Stimulated activated CD4-positive, alpha-beta T cell treated with anti-CD3 and anti-CD28 coated beads, TNF-alpha, amount 100 ng/mL, for 24 hours (primary cell): ENCODE measurements at places on chromosomes 2 and 18.

DNA sequence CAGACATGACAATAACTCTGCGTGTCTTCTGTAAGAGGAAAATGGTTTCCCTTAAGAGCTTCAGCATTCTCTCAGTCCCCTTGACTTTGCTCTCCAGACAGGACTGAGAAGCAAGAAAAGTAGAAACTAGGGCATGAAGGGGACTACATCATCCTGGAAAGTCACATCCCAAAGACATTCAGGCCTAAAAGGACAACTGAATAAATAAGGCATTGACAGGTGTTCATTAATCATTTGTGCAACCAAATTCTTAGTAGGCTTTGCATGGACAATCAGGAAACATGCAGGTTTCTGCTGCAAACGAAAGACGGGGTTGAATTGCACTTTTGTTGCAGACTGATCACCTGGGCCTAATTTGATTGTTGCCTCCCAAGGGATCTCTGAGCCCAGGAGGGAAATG lies 1.2 kb upstream of the SGPP2 start:
- no peak for DNase-seq

DNA sequence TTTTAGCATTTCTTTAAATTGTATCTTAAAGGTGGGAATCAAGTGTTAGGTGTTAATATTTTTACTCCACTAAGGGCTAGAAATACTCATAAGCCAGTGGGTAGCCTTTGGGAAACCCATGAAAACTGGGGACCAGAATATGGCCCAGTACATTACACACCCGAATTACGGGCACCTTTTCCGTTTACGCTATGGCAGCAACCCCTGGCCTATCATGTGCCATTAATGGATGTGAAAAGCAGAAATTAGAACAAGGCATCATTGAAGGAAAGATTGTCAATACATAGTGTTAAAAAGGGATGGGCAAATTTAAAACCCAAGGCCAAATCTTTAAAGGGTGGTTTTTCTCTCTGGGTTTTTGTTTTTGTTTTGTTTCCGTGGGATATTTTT lies 781 bp downstream of the FARP2 start:
- DNase-seq, result no peak

- no peak for DNase-seq
These were observed 3.7 kb downstream of the FTCDNL1 start for GRCh38 chr2:199847181-199847864.

DNA sequence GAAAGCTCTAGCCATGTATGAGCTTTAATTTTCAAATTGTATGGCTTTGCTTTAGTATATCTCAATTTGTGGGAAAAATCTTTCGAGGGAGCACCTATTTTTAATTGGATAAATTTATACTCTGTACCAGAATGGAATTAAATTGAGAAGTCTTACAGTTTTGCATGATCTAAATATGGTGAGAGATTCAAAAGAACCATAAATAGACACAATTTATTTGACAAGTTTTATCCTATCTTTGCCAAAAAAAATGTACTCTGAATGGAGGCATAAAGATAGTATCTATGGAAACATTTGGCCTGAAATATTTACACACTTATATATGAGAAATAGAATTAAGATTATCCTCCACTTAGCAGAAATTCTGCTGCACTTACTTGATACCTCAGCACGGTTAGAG lies 238.4 kb downstream of the NDUFA10 start:
- DNase-seq, result no peak

DNA sequence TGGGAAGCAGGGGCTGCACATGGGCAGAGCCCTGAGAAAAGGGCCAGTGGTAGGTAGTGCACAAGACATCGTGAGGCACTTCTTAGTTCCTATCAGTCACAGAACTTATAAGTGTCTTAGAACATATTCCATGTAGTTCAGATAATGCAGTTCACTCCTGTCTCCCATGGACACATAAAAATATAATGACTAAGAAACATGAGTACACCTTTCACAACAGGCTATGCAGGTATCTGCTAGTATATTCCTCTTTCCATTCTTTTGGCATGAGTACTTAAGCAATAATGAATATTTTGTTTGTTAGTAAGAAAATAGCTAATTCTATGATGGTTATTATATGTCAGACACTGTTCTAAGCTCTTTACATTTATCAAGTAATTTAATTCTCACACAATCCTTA lies 808.4 kb downstream of the BCL11A start:
- no peak for DNase-seq

DNA sequence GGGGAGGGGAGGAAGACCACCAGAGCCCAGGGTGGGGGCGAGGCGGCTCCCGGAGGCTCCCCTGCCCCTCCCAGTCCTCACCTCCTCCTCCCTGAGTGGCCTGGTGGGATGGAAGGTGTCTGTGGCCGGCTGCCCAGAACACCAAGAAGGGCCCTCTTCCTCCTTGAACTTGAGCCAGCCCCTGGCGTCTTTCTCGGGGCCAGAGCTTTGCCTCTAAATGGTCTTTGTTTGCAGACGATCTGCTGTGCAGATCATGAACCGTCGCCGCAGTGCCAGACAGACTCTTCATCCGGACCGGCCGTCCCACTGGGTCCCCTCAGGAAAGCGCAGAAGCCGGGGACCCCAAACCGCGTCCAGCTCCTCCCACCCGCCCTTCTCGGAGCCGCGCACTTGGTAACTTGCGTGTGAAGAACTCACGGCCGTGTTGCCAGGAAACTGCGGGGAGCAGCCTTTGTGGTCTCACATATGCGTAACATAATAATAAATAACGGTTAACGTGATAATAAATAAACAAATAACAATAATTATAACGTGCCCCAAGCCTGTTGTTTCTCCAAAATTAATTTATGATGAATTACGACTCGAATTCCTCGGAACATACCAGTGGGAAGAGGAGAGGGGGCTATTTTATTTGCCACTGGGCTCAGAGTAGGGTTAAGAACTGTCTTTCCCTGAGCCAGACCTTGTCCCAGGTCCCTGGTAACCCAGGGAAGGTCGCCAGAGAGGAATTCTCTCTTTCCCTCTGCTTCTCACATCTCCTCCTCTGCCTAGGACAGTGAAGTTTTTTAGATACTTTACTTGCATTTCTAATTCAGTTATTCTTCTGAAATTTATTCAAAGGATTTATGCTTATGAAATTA lies 41.0 kb downstream of the PTGR3 start:
- no peak for DNase-seq

DNA sequence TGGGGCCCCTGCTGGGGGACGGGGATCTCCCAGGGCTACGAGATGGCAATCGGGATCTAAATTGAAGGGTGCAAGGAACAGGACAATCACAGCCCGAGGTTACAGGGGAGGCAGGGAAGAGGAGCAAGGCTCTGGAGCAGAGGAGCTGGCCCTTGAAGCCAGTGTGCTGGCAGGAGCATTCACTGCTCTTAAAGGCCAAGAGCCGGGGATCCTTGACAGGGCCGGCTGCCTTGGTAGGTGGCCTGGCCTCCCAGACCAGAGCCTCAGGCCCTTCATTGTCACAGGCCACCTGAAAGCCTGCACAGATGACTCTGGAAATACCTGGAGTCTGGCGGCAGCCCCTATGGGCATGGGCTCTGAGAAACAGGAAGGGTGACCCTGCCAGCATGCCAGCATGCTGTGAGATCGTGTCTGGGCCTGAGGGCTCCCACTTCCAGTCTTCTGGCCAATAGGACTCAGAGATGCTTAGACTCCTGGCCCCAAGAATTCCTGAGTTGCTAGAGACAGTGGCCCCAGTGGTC lies 38.7 kb downstream of the PDIA6 start:
- no peak for DNase-seq

DNA sequence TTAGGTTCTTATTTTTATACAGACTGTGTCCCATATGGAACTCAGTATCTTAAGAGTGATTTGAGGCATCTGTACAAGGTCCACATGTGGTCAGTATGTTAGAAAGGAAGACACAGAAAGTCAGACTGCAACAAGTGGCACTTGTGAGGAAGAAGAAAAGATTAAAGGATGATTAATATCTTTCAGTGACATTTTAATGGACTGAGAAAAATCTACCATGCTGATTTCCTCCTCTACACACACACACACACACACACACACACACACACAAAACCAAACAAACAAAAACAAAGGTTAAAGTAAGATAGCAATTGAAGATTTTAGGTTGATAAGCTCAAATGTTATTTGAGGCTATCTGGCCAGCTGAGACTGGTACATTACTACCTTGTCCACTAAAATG lies 94.5 kb upstream of the CHRNA1 start:
- DNase-seq, result no peak

GRCh38 chr2:213296270-213296669 lies 12.0 kb downstream of the SPAG16 start:
- DNase-seq, result no peak

DNA sequence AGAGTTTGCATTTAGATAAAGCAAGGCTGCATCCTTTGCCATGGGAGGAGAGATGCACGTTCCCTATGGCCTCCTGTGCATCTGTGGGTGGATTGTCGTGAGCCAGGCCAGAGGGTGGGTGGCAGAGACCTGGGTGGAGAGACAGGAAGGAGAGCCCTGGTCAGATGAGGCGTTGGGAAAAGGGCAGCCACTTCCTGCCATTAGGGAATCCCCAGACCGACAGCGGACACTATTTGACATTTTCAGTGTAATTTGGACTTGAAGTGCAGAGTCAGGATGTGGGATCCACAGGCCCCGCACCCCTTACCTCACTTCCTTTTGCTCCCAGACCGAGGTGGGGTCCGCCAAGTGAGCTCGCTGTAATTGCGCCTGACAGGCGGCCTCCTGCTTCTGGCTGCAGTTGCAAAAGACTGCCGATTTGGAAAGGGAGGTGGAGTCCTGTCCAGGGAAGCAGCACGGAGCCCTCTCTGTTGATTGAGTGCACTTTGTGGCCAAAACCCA lies 150.0 kb downstream of the DYSF start:
- DNase-seq, result no peak

GRCh38 chr2:203453858-203454451 lies 81.1 kb downstream of the RAPH1 start:
- DNase-seq, result no peak

- no peak for DNase-seq
These were observed 14.4 kb downstream of the FBLN7 start for GRCh38 chr2:112152476-112153178.

- DNase-seq, result no peak
These were observed 37.9 kb downstream of the FAM210A start for GRCh38 chr18:13688191-13689136.
